ENCODE measurements at places on chromosomes 1 and 21.

DNA sequence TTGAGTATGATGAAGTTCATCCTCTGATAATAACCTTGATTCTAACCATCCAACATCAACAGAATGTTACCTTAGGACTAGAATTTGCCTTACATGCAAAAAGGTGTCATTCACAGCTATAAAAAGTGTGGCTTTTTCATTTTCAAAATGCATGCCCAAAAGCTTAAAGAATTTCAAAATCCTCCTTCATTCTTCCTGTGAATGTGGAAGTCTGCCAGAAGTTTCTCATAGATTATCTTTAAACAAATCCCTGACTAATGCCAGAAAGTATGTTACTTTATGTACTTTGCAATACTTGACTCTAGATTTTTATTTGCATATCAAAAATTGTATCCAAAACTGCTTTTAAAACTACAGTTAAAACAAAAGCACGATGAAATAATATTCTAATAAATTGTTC, 270.6 kb upstream of the ZRANB2 start:
- no peak for DNase-seq

- no peak for DNase-seq
Observed at GRCh38 chr1:243477731-243478290, 222.0 kb downstream of the SDCCAG8 start.

- DNase-seq, result no peak
Observed at GRCh38 chr1:26696654-26697430, 1.0 kb downstream of the ARID1A start.

GRCh38 chr1:102110586-102110985, 113.9 kb upstream of the OLFM3 start:
- DNase-seq, result no peak

GRCh38 chr1:167190747-167191237, 29.9 kb upstream of the POU2F1 start:
- DNase-seq, result no peak

GRCh38 chr1:58430421-58431275, 115.9 kb downstream of the OMA1 start:
- no peak for DNase-seq

DNA sequence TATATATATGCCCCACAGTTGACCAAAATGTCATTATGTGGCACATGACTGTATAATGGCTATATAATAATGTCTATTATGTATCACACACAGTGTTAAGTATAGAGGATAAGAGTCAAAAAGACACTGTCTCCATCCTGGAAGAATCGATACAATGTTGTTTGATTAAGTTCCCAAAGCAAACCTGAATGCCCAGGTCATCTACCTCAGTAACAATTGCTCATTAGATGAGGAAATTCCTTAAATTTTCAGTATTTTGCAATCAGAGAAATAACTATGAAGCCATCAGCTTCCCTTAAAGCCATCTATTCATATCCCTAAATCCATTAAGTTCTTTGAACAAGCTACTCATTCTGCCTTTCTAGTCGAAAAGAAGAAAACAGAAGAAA, 10.0 kb downstream of the FOXJ3 start:
- DNase-seq, result no peak

GRCh38 chr1:97332716-97333115, 588.1 kb downstream of the DPYD start:
- no peak for DNase-seq

DNA sequence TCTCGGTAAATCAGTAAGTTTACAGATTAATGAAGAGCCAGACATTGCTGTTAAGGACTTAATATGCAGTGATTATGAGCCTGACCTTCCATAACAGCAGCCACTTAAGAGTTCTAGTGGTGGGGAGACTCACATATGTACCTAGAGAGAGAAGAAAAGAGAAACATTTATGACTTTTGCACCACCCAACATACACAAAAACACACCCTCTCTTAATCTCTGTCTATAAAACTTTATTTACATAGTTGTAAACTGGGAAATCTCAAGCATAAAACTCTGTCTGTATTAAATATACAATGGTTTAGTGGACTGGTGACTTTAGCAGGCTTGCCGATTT, 347.4 kb upstream of the ADGRL2 start:
- DNase-seq, result no peak

DNA sequence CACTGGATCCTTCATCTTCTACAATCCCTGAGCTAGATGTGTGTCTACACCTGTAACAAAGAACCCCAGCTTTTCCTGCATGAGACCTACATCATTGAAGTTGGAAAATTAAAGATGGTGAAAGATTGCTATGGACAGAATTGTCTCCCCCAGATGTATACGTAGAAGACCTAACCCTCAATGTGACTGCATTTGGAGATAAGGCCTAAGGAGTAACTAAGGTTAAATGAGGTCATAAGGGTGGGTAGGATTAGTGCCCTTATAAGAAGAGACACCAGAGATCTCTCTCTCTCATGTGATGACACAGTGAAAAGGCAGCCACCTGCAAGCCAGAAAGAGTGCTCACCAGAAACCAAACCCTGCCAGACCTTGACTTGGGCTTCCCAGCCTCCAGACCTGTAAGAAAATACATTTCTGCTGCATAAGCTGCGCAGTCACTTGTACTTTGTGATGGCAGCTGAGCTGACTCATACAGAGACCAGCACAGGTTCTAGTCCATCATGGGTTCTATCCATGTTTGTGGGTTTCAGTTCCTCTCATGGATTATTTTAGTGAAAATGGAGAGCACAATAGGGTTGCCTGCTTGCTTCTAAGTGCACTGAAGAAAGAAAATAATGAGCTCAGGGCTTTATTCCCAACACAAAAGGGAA, 180.8 kb downstream of the TPR start:
- DNase-seq, result no peak

DNA sequence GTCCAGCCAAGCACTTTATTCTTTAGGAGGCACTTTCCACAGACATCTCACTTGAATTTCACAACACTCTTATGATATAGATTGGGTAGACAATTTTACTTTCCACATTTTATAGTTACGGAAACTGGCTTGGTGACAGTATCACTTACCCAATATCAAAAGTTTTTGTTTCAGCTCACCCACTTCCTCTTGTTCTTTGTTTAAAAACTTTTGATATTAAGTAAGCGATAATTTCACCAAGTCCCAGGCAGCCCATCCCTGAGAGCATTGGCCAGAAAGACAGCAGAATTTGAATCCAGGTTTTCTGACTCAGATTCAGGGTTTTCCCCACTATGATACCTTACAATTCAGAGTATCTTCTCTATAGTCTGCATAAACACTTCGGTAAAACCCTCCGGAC, 60.0 kb downstream of the LRIG2 start:
- DNase-seq, result no peak

GRCh38 chr1:172456344-172456769, 12.5 kb upstream of the PIGC start:
- no peak for DNase-seq

DNA sequence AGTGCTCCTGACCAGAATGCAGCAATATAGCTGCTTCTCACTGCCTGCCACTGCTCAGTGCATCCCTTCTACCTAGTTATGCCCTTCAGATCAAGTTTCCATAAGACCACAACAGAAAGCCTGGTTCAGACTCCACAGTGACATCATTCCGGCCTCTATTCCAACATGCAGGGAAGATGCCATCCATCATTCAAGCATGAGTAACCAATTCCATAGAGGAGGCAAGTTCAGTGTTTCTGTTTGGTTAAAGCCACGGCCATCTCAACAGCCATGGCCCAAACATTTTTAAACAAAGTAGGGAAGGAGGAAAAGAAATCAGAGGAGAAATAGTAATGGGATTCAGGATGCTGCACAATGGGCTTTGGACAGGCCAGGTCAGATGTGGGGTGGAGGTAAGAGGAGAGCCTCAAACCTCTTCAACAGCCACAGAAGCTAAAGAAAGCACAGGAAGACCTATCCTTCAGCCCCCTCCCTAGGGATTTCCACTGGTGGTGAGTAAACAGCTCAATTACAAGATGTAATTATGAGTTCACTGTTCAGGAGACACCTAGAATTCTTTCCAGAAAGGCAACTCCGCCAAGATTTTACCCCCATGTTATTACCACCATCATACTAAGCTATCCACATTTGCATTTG, 484.9 kb downstream of the SETD4 start:
- DNase-seq, result no peak

GRCh38 chr1:101250222-101250621, 13.4 kb downstream of the S1PR1 start:
- no peak for DNase-seq

DNA sequence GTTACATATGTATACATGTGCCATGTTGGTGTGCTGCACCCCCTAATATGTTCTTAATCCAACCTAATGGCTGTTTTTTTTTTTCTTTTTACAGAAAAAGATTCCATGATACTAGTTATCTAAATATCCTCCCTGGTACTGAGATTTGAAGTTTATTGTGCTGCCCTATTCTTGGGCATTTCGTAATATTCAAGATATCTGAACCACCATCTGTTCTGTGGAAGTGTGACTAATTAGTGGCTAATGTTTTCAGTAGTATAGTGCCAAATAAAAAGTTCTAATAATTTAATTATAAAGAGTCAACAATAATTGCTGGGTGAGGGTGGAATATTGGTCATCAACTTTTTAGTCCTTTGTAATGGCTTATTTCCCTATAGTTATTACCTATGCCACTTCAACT, 217.5 kb downstream of the GABPA start:
- no peak for DNase-seq

GRCh38 chr1:154463512-154463990, 38.5 kb upstream of the TDRD10 start:
- peak; percentile 36 for DNase-seq

- DNase-seq, result no peak
Observed at GRCh38 chr1:248804771-248805681, 20.7 kb downstream of the SH3BP5L start.

DNA sequence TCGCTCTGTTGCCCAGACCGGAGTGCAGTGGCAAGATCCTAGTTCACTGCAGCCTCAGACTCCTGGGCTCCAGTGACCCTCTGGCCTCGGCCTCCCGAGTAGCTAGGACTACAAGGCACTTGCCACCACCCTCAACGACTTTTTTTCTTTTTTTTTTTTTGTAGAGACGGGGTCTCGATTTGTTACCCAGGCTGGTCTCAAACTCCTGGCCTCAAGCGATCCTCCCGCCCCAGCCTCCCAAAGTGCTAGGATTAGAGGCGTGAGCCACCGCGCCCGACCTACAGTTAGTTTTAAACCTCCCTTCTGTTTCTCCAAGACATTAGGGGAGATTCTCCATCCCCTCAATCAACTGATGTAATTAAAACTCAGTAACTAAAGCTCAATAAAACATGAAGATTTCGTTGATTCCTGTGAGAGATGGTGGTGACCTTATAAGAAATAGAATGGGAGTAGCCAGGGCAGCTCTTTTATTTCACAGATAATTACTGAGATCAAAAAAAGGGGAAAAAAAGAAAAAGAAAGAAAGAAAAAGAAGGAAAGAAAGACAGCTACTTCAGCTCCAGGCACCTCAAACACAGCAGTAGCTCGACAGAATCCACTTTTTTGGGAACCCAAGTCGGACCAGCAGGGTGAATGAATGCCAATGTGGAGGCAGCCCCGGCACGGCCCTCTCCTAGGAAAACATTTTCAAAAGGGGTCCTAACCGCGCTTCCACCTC, 598 bp downstream of the GON4L start:
- no peak for DNase-seq

- no peak for DNase-seq
Observed at GRCh38 chr1:157307491-157307890, 169.3 kb upstream of the ETV3 start.

DNA sequence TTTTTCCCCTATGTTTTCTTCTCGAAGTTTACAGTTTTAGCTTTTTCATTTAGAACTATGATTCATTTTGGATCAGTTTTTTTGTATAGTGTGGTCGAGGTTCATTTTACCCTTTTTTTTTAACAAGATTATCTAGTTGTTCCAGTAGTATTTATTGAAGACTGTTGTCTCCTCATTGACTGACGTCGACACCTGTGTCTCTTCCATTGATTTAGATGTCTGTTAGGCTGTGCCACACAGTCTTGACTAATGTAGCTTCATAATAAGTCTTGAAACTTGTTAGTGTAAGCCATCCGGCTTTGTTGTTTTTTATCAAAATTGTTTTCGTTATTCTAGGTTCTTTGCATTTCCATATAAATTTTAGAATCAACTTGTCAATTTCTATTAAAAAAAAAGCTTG, 45.2 kb downstream of the CAMSAP2 start:
- no peak for DNase-seq

DNA sequence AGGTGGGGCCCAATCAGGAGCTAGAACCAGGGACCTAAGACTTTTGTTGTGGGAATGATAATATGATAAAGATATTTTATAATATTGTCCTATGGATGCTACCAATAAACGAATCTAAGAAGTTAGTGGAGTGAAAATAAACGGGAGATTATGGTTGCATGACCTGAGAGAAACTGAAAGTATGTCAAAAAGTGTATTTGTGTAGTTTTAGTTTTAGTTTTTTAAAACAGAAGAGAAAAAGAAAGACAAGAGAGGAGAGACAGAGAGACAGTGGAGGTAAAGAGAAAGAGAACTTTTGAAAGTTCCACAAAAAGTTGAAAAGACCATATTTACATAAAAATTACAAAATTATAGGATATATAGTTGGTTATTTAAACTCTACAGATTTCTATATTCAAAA, 64.1 kb upstream of the TMPRSS15 start:
- DNase-seq, result no peak

GRCh38 chr1:83671586-83671985, 327.3 kb downstream of the TTLL7 start:
- DNase-seq, result no peak

GRCh38 chr1:59506952-59507351, 210.1 kb downstream of the FGGY start:
- no peak for DNase-seq

Data from activated CD8-positive, alpha-beta memory T cell treated with anti-CD3 and anti-CD28 coated beads for 48 hours (primary cell).